ENCODE measurements at places on chromosomes 5 and 9. TPM values are rescaled to one million over a fixed set of nuclear protein-coding genes. Genes with fewer than 3 reads are reported as not detected.

DNA sequence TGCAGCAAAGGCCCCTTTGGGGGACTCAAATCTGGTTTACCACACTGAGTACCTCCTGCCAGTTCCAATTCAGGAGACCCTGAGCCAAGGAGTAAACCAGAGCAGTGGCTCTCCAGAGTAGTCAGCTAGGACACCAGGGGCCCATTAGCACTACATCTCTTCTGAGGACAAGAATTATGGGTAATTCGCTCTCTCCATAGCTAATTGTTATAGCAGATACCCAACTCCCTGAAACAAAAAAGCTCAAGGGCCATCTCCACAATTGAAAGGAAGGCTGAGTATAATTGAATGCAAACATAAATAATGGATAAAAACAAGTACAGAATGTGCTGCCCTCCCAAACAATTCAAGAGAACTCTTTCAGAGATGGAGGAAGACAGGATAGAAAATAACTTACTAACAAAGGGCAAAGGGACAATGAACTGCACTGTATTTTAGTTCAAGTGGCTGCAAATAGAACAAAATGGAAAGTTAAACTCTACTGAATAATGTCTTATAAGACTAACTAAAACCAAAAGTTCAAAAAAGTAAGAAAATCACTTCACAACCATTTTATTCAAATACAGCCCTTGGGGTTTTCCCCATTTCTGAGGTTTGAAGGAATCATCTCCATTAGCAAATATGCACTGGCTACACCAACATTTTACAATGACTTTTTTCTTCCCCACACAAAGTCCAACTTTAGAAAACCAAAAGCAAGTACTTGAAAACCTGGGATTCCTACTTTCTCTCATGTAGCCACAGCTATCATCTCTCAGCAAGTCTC, 118.8 kb downstream of the SIL1 start:
- H3K36me3 ChIP-seq, result no peaks in the 10 kb centered on the region
- H3K27me3 ChIP-seq, result no peaks in the 10 kb centered on the region
- H3K4me3 ChIP-seq, result no peak overlapping the region
- H3K27ac ChIP-seq, result no peak overlapping the region

DNA sequence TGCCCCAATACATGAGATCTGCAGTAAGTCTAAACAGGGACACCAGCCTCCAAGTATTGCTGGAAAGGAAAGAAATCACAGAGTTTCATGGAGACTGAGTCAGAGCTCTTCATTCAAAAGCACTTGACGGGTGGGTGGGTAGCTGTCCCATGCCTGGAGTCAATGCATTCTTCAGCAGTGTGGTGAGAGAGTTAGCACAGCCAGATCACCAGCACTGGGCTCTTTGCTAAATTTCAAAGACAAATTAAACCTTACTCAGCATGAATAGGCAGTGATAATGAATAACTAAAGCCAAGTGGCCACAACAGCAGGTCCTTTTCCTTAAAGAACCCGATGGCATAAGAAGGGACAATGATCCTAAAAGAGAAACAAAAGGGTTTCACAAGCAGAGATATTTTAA, 192.4 kb downstream of the ACTL7B start:
- no peak overlapping the region for H3K27ac ChIP-seq
- DNase-seq, result no peak
- H3K4me1 ChIP-seq, result no peaks in the 10 kb centered on the region

The SEMA6A gene
- polyA plus RNA-seq, result 1.5 TPM

- H3K27me3 ChIP-seq, result no peaks in the 10 kb centered on the region
- no peak overlapping the region for H3K4me3 ChIP-seq
- no peak for DNase-seq
- no peaks in the 10 kb centered on the region for H3K4me1 ChIP-seq
- no peak overlapping the region for H3K27ac ChIP-seq
Observed at GRCh38 chr5:29230591-29230990, 1962.9 kb upstream of the CDH6 start.

GRCh38 chr5:82480331-82480730, 202.2 kb upstream of the RPS23 start:
- DNase-seq, result no peak
- H3K4me3 ChIP-seq, result no peak overlapping the region
- no peaks in the 10 kb centered on the region for H3K27me3 ChIP-seq
- H3K4me1 ChIP-seq, result no peaks in the 10 kb centered on the region

DNA sequence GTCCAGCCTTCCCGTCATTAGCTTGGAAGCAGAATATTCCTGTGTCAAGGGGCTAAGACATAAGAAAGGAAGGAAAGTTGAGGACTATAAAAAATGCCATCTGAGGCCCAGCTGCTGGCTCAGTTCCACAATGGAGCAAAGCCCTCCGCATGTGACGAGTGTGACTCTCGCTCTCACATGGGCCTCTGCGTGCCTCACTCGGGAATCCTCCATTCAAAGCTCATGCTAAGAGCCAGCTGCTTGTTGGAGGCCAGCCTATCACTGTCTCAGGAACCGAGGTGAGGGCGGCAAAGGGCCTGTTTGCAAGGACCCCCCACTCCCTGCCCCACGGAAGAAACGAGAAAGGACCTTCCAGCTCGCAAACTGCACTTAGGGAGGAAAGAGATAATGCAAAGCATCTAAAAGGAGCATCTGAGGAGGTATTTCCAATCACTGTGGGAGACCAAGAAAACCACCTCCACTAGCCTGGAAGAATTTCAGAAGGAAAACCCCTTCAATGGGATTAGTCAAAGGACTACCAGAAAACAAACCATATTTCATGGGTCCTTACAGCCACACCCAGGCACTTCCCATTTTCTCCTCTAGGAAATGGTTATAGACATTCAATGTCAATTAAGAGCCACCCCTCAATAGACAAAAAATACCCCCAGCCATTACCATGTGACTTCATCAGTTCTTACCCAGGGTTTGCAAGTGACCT, 95.3 kb downstream of the PRRT1B start:
- peaks cover 2% of the 10 kb centered on the region for H3K36me3 ChIP-seq
- H3K27me3 ChIP-seq, result no peaks in the 10 kb centered on the region
- H3K4me3 ChIP-seq, result no peak overlapping the region
- H3K4me1 ChIP-seq, result peaks cover 34% of the 10 kb centered on the region
- no peak overlapping the region for H3K27ac ChIP-seq

DNA sequence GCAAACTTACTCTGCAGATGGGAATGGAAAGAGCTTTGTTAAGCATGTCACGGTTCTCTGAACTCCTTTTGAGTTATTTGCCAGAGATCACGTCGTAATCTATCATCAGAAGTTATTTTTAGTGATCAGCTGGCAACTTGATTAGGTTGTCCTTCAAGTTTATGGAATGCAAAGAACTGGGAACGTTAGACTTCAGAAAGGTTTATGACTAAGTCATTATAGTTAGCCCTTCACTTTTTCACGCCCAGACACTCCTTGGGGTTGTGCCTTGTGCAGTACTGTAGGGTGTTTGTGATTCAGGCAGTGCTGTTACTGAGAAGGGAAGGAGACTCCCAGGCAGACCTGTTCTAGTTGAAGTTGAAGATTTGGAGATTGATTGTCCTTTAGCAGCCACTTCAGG, 26.8 kb upstream of the PHF2 start:
- no peaks in the 10 kb centered on the region for H3K27me3 ChIP-seq
- H3K36me3 ChIP-seq, result peaks cover 2% of the 10 kb centered on the region
- H3K4me1 ChIP-seq, result peaks cover 14% of the 10 kb centered on the region
- no peak for DNase-seq

DNA sequence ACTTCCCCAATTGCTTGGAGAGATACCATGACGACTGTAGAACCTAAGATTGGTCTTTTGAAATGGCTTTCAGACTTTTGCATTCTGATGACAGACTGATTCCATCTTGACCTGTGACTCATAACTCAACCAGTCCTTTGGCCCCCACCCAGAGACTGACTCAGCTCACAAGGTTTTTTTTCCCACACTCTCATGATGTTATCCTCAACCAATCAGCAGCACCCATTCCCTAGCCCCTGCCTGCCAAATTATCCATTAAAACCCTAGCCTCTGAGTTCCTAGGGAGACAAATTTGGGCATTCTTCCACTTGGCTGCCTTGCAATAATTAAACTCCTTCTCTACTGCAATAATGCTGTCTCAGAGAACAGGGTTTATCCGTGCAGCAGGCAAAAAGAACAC, 1263.3 kb upstream of the CDH9 start:
- H3K36me3 ChIP-seq, result no peaks in the 10 kb centered on the region
- no peak overlapping the region for H3K27ac ChIP-seq
- H3K4me1 ChIP-seq, result no peaks in the 10 kb centered on the region
- no peak for DNase-seq

- no peaks in the 10 kb centered on the region for H3K27me3 ChIP-seq
- no peak for DNase-seq
- H3K27ac ChIP-seq, result peak overlapping the region; percentile 98
- H3K4me3 ChIP-seq, result peak overlapping the region; percentile 25
- H3K4me1 ChIP-seq, result peaks cover 66% of the 10 kb centered on the region
Observed at GRCh38 chr9:129145316-129145715, 32.7 kb downstream of the IER5L start.

The CYFIP2 gene
- 0.61 TPM for polyA plus RNA-seq

The HAVCR1 gene
- not detected for polyA plus RNA-seq

The FCN2 gene
- not detected for polyA plus RNA-seq

DNA sequence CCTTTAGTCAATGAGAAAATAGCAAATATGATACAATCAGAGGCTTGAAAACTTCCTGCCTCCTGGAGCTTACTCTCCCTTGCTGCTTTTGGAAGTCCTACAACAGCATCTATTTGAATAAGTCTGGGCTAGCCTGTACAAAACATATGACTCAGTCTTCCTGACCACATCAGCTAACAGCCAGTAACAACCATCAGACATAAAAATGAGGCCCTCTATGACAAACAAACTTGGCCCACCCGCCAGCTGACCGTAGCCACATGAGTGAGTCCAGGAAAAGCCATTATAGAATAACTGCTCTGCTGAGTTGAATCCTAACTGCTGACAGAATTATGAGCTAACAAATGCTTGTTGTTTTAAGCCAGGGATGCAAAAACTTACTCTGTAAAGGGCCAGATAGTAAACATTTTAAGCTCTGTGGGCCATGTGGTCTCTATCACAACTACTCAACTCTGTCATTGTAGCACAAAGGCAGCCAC, 347.6 kb downstream of the PTPRD start:
- no peak overlapping the region for H3K4me3 ChIP-seq
- H3K27me3 ChIP-seq, result no peaks in the 10 kb centered on the region
- H3K36me3 ChIP-seq, result no peaks in the 10 kb centered on the region
- no peaks in the 10 kb centered on the region for H3K4me1 ChIP-seq
- DNase-seq, result no peak

DNA sequence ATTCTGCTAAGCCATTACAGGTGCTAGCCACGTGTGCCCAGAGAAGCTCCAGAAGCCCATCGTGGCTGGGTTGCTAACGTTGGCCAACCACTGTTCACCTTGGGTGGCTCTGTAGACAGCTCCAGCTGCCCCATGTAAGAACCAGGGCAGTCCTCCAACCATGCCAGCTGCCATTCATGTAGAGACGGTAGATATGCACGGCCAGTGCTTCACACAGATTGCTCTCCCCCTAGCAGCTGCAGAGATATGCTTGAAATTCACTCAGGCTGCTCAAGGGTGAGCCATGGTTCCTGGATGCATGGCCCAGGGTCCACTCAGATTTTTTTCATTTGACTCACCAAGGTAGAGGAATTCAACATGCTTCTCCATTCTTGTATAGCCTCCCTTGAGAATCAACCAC, 31.0 kb downstream of the GADD45G start:
- H3K4me3 ChIP-seq, result no peak overlapping the region
- no peak for DNase-seq
- H3K4me1 ChIP-seq, result peaks cover 49% of the 10 kb centered on the region
- no peaks in the 10 kb centered on the region for H3K27me3 ChIP-seq

DNA sequence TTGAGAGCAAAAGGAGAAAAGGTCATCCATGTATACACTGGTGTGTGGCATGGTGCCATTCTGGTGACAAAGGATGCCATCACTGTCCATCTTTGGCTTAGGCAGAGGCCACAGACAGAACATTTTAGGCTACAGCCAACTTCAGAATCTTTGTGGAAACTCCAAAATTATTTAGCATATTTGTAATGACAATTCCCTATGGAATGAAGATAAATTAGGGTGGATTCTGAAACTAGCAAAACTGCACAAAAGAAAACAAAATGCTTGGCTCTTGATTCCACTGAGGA, 92.5 kb downstream of the FBXW11 start:
- peaks cover 21% of the 10 kb centered on the region for H3K4me1 ChIP-seq
- no peaks in the 10 kb centered on the region for H3K27me3 ChIP-seq
- peaks cover 7% of the 10 kb centered on the region for H3K36me3 ChIP-seq
- H3K27ac ChIP-seq, result no peak overlapping the region
- no peak for DNase-seq
- H3K4me3 ChIP-seq, result no peak overlapping the region

DNA sequence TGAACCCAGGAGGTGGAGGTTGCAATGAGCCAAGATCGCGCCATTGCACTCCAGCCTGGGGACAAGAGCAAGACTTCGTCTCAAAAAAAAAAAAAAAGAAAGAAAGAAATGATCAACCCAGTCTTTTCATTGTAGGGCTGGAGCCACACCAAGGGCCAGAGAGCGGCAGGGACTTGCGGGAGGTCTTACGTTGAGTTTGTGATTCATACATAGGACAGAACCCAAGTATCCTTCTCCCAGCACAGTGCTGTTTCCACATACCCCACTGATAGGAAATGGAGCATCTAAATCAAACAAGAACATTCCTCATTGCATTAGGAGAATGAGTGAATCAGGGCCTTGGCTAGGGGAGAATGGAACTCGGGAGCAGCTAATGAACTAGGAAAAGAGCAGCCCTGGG, 3.5 kb upstream of the TNIP1 start:
- H3K27ac ChIP-seq, result peak overlapping the region; percentile 67
- H3K4me3 ChIP-seq, result no peak overlapping the region
- H3K4me1 ChIP-seq, result peaks cover 49% of the 10 kb centered on the region
- DNase-seq, result no peak

DNA sequence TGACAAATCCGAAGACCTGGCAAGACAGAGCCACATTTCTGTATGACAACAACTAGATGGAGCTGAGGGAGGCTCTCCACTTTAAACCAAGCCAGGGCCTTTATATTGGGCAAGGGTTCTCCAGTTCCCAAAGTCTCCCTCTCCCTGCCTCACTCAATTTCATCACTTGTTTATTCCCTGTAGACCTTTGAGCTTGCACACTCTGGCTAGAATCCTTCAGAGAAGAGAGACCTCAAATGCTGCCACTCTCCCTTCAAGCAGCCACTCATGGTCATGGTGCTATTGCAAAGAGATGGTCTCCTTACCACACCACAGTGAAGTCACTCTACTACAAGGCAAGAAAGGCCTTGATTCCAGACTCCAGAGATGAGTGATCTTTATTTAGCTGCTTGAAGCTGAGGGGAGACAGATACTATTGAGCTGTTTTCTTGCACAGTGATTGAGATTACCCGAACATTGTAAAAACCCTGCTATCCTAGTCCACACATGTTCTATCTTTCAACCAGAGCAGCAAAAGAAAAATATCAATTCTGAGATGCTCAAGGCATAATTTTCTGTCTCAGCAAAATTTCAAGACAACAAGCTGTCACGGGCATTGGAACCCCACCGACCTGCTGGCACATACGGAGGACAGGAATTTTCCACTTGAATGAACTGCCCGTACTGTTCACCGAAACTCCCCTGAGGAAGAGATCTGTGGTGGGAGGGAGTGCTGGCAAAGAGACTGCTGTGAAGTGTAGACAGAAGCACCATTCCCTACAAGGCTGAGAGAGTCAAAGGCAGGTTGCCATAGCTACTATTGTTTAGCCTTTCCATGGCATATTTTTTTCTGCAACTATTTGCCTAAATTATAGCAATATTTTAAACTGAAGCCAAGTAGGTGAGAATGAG, 81.1 kb downstream of the CDO1 start:
- no peaks in the 10 kb centered on the region for H3K4me1 ChIP-seq
- no peak overlapping the region for H3K27ac ChIP-seq
- no peak for DNase-seq
- no peaks in the 10 kb centered on the region for H3K36me3 ChIP-seq
- no peaks in the 10 kb centered on the region for H3K27me3 ChIP-seq
